ENCODE measurements at places on chromosomes 11 and 22.

DNA sequence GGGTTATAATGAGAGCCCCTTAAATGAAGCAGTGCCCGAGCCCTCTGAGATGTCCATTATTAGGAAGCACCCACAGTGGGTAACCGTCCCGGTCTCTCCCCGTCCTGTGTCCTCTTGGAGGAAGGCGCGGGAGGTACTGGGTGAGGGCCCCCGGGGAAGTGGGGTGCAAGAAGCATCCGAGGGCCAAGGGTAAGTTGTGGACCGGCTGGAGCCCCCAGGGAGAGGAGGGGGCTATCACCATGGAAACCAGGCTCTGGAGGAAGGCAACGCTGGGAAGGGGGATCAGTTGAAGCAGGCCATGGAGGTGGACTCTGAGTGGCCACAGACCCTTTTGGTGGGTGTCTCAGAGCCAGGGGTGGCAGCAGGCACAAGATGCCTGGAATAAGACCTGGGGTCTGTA, 173.6 kb downstream of the ST3GAL4 start:
- no peak for DNase-seq

DNA sequence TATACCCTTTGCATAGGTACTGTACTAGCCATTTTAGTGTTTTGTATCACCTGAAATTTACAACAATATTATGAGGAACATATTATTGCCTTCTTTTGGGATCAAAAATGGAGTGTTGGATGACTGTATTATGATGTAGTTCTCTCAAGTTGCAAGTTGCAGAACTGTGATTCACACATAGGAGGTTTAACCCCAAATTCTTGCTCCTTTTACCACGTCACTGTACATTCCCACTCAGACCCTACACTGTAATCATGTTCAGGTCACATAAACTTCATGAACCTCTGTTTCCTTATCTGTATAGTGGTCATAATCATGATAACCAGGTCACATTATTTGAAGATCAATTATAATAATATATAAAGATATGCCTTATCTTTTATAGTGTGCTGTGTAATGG, 925.1 kb upstream of the TENM4 start:
- DNase-seq, result no peak

- no peak for DNase-seq
Observed at GRCh38 chr22:20112623-20113511, 3.0 kb upstream of the RANBP1 start.

- no peak for DNase-seq
Observed at GRCh38 chr11:26194881-26195280, 137.0 kb upstream of the ANO3 start.

DNA sequence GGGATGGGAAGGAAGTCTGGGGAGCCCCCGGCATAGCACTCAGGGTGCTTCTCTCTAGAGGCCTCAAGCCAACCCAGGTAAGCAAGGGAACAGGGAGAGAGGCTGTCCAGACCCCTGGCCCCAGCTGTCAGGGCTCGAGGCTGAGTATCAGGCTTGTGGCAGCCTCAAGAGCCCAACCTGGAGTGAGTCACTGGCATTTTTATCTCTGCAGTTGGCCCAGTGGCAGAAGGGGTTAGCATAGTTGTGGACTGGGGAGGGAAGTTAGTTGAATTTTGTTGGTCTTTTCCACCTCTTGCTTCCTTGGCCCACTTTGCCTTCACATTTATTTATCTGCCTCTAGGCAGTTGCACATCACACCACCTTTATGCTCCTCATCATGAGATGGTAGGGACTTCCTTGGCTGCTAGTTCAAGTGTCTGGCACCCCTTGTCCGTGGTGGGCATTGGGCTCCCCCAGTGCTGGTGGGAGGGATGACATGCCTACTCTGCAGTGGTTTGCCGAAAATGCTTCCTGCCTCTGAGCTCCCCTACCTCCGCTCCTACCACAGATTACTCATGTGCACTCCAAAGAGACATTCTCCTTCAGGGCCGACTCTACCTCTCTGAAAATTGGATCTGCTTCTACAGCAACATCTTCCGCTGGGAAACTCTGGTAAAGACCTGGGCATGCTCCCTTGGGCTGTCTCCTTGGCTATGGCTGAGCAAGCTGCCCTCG, 60.1 kb downstream of the SCN3B start:
- no peak for DNase-seq

GRCh38 chr22:40407021-40407761, 36.8 kb downstream of the SGSM3 start:
- no peak for DNase-seq

GRCh38 chr22:29211066-29211465, 5.4 kb downstream of the EMID1 start:
- no peak for DNase-seq

DNA sequence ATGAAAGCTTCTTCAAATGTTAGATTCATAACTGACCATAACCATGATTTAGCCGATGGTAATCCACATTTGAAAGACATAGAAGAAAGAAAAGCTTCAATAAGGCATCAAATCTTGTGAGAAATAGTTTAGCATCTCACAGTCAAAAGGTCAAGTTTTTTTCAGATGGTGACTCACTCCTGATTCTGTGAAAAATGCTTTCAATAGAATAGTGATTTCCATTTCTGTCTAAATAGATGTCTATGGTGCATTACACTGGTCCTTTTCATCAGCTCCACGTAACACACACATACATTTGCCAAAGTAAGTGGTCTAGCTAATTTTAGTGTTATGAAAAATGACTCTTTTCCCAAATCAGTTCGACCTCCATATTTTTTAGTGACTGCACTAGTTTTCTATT, 139.2 kb downstream of the LRRC4C start:
- no peak for DNase-seq

- DNase-seq, result no peak
Observed at GRCh38 chr11:124839128-124839971, 25.9 kb upstream of the ROBO3 start.

- no peak for DNase-seq
Observed at GRCh38 chr22:31818481-31819392, 64.9 kb downstream of the DEPDC5 start.

DNA sequence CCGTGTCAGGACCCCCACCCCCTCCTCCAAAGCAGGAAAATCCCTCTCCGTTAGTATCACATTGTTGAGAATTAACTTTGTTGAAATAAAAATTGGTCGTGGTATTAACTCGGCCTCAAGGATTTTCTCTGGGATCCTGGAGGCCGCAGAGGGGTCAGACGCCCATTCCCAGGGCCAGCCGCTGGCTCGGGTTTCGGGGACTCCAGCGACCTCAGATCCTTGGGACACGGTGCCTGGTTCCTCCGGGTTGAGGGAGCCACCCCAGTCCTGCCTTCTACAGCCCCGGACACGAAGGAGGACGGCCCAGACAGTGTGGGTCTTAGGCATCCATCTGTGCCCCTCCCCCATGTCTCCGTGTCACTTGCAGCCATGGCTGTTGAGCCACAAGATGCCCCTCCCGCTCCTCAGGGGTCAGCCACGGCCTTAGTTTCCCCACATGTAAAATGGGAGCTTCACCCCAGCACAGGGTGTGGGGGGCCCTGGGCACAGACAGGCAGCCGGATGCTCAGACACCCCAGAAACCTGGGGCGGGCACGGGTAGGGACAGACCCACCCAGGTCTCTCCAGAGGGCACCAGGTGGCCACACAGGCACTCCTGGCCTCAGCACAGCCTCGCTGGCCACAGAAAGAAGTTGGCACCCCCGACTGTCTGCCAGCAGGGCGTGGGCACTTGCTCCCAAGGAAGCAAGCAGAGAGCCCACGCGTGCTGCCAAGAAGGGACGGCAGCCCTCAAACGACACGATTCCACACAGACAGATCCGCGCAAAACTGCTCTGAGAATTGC, 15.5 kb downstream of the GP1BB start:
- DNase-seq, result no peak

GRCh38 chr11:30206249-30206996, 24.4 kb upstream of the FSHB start:
- DNase-seq, result no peak

- peak; percentile 81 for DNase-seq
Observed at GRCh38 chr11:15819679-15820286, 536.6 kb downstream of the SOX6 start.

GRCh38 chr22:39777716-39778454, 115.7 kb downstream of the ENTHD1 start:
- no peak for DNase-seq

GRCh38 chr11:1949302-1949701, 2.2 kb downstream of the MRPL23 start:
- DNase-seq, result no peak

GRCh38 chr11:100681064-100681502, 6.0 kb upstream of the ARHGAP42 start:
- DNase-seq, result no peak

GRCh38 chr22:46367707-46368191, 32.2 kb downstream of the TRMU start:
- DNase-seq, result peak; percentile 92

GRCh38 chr22:29481265-29482000, 1.4 kb downstream of the NEFH start:
- no peak for DNase-seq

DNA sequence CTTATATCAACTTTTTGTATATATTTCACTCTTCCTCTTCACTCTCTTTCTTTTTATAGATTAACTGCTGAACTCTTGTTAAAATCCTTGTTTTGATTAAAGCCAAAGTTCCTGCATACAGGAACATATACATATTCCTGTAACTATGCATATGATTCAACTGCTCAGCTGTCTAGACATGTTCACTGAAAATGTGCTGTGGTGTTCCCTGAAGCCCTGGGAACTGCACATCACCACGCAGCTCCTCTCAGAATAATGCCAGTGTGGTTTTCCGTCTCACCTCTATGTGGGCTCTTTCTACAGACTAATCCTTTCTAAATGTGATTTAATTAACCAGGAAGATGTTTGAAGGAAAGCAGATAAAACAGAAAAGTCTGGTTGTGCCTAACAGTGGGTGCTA, 25.6 kb upstream of the MMP12 start:
- no peak for DNase-seq

DNA sequence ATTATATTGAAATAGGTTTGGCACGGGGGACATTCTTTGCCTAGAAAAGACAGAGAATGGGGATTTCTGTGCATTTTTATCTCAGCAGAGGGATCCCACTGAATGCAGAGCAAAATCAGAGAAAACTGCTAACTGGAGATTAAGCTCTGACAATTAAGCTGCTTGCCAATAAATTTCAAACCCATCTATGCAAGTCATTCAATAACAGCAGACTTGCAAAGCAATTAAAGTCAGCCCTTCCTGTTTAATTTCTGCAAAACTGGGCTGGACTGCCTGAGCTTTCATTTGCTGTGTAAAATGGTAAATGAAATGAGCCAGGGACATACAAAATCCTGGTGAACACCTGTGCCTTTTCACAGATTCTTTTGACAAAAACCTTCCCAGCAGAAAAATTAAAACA, 1273.9 kb upstream of the CNTN5 start:
- no peak for DNase-seq

DNA sequence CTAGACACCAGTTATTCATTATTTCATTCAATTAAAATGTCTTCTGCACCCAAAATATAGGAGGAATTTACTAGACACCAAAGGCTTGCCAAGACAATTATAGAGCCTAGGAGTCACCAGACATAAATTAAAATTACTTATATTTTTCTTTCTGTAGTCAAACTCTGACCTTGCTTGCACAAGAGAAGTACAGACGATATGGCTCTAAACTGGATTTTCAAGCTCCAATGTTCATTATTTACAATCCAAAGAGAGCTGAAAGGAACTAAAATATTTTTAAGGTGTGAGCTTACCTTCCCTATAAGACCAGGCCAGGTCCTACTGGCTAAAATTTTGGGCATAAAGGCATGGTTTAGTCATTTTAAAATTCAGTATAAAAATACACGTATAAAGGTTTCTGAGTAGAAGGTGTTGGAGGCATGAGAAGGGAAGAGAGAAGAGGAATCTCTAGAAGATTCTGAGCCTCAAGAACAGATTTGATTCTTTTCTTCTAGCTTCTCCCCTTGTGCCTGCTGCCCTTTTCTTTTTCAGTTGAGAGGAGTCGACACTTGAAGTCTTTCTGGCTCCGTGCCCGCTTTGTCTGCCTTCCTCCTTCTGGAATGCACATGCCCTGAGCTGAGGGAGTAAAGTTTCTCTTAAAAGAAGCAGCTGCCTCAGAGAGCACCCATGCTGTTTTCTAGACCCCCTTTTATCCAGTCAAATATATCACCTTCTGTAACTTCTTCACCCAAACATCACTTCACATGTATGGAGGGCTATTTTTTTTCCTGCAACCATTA, 13.5 kb downstream of the C11orf97 start:
- DNase-seq, result no peak

DNA sequence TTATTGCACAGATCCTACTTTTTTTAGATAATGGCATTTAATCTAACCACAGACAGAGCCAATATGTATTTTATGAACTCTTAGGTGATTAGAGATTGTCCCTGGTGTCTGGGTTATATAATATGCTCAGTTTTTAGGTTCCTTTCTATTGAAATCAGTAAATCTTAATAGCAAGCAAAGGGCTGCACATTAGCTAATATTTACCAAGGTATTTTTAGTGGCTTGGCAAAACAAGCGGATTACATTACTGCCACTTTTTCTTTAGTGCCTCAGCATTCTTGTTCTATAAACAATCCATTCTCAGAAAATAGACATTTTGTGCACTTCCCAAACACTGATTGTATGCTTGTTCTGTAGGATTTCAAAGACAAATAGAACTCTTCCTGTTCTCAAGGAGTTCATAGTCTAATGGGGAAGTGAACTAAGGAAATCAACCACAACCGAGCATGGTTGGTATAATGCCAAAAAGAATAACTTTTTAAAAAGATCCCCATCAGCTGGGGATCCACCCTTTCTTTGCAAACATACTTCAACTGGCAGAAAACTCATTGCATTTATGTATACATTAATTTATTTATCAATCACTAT, 23.8 kb downstream of the KCNJ1 start:
- DNase-seq, result no peak

DNA sequence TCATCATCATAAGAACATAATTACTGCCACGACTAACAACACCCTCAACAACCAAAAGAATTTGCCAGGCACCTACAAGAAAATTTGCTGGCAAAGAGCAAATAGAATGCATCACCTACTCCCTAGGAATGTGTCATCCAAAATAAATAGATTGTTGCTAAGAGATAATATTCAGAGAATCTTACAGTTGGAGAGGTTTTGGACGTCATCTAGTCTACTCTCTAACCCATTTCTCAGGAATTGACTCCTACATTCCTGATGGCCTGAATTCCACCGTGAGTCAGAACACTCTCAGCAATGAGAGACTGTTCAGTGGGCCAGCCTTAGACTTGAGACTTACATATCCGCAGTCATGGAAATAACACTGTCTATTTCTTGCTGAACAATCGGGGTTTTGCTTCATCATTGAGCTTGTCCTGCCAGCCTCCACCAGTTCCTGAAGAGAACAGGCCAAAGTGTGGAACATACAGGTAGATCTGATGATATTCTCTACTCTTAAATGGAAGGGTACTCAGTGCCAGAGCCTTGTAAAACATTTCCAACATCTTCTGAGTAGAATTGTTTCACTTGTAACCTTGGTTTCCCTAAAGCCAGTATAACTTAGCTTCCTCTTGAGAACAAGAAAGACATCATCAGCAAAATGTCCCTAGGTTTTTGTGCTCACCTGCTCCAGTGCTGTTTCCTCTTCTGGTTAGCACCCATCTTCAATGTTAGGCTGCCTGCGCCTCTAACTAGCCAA, 8.3 kb downstream of the KIRREL3 start:
- no peak for DNase-seq

GRCh38 chr11:71333473-71333872, 81.1 kb upstream of the SHANK2 start:
- DNase-seq, result no peak

- DNase-seq, result no peak
Observed at GRCh38 chr11:125799808-125800207, 11.9 kb downstream of the PATE3 start.

Data from D341Med (cell line).